ENCODE measurements at places on chromosomes 7 and 10.

- DNase-seq, result no peak
- no peaks in the 10 kb centered on the region for H3K4me1 ChIP-seq
- no peak overlapping the region for H3K27ac ChIP-seq
- no peak overlapping the region for H3K4me3 ChIP-seq
- H3K36me3 ChIP-seq, result peaks cover 17% of the 10 kb centered on the region
- no peaks in the 10 kb centered on the region for H3K27me3 ChIP-seq
Observed at GRCh38 chr7:139271718-139272628, 40.9 kb downstream of the UBN2 start.

DNA sequence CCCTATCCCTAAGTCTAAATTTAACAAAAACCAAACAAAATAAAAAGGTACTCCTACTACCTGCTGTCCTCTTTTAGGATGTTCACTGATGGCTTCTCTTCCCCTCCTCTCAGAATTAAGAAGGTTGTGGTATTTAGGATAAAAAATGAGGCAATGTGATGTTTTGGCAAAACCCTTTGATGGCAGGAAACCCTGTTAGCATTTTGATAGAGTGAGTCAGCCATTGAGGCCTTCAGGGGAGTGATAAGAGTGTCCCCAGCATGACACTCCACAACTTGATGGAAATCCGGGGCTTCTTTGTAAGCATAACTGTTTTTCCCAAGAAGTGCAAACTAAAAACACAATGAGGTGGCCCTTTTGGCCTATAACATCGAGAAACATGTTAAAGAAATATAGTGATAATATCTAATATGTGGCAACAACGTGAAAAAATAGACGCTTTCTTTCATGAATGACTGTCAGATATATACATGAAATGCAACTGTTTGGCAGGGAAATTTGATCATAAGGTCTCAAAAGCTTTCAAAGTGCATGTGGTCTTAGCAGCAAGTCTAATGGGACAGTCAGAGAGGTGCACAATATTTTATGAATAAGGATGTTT lies 55.0 kb downstream of the PRTFDC1 start:
- H3K4me3 ChIP-seq, result no peak overlapping the region
- DNase-seq, result no peak
- peak overlapping the region; percentile 19 for H3K27ac ChIP-seq
- no peaks in the 10 kb centered on the region for H3K36me3 ChIP-seq
- H3K27me3 ChIP-seq, result no peaks in the 10 kb centered on the region

DNA sequence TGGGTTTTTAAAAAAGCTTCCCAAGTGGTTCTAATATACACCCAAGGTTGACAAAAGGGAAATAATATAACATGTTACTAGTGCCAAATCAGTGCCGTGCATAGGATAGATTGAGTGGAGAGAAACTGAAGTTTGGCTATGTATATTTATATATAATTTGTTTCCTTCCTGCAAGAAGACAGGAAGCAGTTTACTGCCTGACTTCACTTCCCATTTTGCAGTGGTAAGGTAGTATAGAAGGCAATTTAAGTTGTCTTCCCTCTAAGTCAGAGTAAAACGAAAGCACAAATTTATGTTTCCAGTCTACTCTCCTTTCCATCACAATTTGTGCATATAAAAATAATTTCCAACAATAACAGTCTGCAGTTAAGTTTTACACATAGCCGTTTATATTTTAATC lies 3.4 kb upstream of the HYCC1 start:
- H3K27ac ChIP-seq, result no peak overlapping the region
- peaks cover 20% of the 10 kb centered on the region for H3K4me1 ChIP-seq
- H3K36me3 ChIP-seq, result no peaks in the 10 kb centered on the region
- DNase-seq, result no peak

DNA sequence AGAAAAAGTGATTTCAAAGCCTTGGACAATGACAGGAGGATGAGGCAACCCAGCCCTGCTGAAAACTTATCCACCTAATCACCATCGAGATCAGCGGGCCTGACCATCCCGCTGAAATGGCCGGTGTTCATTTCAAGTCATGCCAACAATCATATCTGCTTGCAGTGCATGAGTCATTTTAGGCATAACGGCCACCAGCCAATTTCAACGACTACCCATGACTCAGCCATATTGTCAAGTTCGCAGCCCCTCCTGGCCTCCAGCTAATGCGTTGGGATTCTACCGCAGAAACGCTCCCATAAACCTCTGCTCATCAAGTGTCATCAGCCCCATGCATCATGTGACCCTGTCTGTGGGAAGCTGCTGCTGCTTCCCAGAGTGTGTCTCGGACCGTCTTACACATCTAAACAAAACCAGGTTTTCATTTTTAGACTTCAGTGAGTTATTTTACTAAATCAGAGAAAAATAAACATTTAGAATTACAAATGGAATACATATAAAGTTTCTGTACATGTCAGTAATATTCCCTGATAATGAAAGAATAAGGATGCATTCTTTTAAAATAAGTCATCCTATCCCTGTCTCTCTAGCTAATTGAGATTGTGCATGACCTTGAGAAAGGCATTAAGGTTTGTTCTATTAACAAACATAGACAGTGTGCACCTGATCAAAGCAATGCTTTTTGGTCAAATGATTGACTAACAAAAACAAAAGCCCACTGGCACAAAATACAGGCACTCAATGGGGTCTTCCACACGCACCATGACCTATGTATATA lies 188.9 kb downstream of the ADAM12 start:
- no peaks in the 10 kb centered on the region for H3K4me1 ChIP-seq
- H3K27me3 ChIP-seq, result no peaks in the 10 kb centered on the region
- DNase-seq, result no peak
- H3K36me3 ChIP-seq, result no peaks in the 10 kb centered on the region

- no peaks in the 10 kb centered on the region for H3K27me3 ChIP-seq
- DNase-seq, result no peak
- no peak overlapping the region for H3K4me3 ChIP-seq
- H3K27ac ChIP-seq, result no peak overlapping the region
- H3K36me3 ChIP-seq, result no peaks in the 10 kb centered on the region
Observed at GRCh38 chr10:10661176-10661575, 356.5 kb upstream of the CELF2 start.

- H3K27ac ChIP-seq, result no peak overlapping the region
- no peak overlapping the region for H3K4me3 ChIP-seq
- no peaks in the 10 kb centered on the region for H3K27me3 ChIP-seq
- no peaks in the 10 kb centered on the region for H3K4me1 ChIP-seq
- DNase-seq, result no peak
Observed at GRCh38 chr7:140195859-140196258, 19.1 kb upstream of the KDM7A start.

- no peaks in the 10 kb centered on the region for H3K36me3 ChIP-seq
- H3K27me3 ChIP-seq, result no peaks in the 10 kb centered on the region
- no peak overlapping the region for H3K27ac ChIP-seq
- no peak for DNase-seq
- H3K4me1 ChIP-seq, result no peaks in the 10 kb centered on the region
Observed at GRCh38 chr10:97564776-97565175, 7.8 kb upstream of the ANKRD2 start.

DNA sequence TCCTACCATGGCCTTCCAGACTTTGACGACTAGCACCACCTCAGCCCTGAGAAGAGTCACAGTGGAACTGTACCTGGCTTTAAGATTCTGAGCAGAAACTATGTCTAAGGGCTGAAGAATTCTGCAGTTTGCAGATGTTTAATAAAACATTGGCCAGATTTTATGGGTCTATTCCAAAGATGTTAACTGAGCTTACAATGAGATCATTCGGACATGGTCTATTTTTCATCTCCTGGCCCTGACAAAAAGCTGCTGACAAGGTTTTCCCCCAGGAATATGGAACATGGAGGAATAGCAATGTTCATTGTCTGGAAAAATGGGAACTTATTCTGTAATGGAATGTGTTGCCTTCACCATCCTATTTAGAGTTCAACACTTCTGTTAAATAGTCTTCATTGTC lies 66.4 kb downstream of the PTF1A start:
- H3K4me3 ChIP-seq, result no peak overlapping the region
- H3K27ac ChIP-seq, result no peak overlapping the region
- no peak for DNase-seq
- H3K36me3 ChIP-seq, result no peaks in the 10 kb centered on the region

DNA sequence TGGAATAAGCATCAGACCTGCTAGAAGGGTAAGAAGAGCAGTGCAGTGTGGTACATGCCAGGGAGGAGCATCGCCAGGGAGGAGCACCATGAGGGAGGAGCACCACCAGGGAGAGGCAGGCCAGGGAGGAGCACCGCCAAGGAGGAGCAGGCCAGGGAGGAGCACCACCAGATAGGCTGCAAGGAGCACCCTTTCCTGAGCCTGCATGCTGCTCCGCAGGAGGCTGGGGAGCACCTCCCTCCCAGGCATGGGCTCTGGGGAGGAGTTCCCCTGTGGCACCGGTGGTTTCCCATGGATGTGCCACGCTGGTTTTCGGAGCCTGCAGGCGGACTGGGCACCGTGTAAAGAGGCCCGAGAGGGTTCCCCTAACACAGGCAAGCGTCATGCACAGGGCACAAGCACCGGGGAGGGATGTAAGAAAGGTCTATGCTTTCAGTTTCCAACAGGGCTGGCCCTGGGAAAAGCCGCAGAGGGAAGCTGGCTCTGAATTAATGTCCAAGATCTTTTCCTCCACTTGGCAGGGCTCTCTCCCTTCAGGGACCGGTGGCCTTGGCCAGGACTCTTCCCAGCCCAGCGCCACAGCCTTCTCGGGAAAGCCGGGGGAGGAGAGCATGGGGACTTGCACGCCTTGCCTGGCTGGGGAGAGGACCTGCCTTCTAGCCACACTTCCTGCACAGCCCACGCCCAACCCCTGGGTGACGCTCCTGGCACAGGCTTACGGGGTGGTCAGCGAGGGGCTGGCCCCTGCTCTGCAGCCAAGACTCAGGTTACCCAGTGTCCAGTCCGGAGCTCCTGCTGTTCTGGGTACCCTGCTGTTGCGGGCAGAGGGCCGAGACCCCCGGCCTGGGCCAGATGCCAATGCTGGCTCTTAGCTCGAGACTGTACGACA lies 11.5 kb upstream of the GPER1 start:
- H3K4me3 ChIP-seq, result no peak overlapping the region
- no peak overlapping the region for H3K27ac ChIP-seq
- H3K36me3 ChIP-seq, result no peaks in the 10 kb centered on the region
- no peaks in the 10 kb centered on the region for H3K4me1 ChIP-seq

- H3K4me3 ChIP-seq, result no peak overlapping the region
- H3K36me3 ChIP-seq, result no peaks in the 10 kb centered on the region
- no peaks in the 10 kb centered on the region for H3K4me1 ChIP-seq
- no peak overlapping the region for H3K27ac ChIP-seq
- no peaks in the 10 kb centered on the region for H3K27me3 ChIP-seq
- DNase-seq, result no peak
Observed at GRCh38 chr10:71079761-71080380, 132.5 kb upstream of the UNC5B start.

DNA sequence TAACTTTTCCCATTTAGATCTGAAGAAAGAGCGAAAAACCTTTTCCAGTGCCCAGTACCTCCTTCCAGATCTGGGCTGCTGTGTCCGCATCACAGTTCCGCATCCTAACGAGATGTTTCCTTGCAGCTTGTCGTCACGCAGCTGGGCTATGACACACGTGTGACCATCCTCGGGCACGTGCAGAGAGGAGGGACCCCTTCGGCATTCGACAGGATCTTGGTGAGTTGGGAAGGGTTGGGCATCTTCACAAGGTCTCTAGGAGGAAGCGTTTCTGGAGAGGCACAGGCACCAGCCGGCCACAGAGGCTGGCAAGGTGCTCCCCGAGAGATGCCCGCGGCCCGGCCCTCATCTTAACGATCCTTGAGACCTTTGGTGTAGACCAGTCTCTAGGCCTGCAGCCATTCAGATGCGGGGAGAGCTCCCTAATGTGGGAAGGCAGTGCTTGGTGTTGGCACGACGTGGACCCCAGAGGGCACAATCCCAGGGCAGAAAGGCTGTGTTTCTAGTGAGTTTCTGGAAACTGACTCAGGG lies 41.3 kb downstream of the PFKP start:
- peaks cover 44% of the 10 kb centered on the region for H3K36me3 ChIP-seq
- H3K4me3 ChIP-seq, result no peak overlapping the region
- no peak overlapping the region for H3K27ac ChIP-seq
- H3K4me1 ChIP-seq, result no peaks in the 10 kb centered on the region
- no peak for DNase-seq
- H3K27me3 ChIP-seq, result no peaks in the 10 kb centered on the region

- H3K27ac ChIP-seq, result no peak overlapping the region
- no peak overlapping the region for H3K4me3 ChIP-seq
- peaks cover 7% of the 10 kb centered on the region for H3K4me1 ChIP-seq
- no peak for DNase-seq
- H3K36me3 ChIP-seq, result no peaks in the 10 kb centered on the region
Observed at GRCh38 chr7:75638594-75639070, 100.1 kb downstream of the HIP1 start.

- peaks cover 10% of the 10 kb centered on the region for H3K27me3 ChIP-seq
- no peak overlapping the region for H3K27ac ChIP-seq
- H3K36me3 ChIP-seq, result no peaks in the 10 kb centered on the region
- H3K4me3 ChIP-seq, result no peak overlapping the region
Observed at GRCh38 chr10:15367296-15368085, 3.6 kb downstream of the FAM171A1 start.
